ENCODE measurements at places on chromosomes 6 and 20. TPM values are rescaled to one million over a fixed set of nuclear protein-coding genes. Genes with fewer than 3 reads are reported as not detected.

DNA sequence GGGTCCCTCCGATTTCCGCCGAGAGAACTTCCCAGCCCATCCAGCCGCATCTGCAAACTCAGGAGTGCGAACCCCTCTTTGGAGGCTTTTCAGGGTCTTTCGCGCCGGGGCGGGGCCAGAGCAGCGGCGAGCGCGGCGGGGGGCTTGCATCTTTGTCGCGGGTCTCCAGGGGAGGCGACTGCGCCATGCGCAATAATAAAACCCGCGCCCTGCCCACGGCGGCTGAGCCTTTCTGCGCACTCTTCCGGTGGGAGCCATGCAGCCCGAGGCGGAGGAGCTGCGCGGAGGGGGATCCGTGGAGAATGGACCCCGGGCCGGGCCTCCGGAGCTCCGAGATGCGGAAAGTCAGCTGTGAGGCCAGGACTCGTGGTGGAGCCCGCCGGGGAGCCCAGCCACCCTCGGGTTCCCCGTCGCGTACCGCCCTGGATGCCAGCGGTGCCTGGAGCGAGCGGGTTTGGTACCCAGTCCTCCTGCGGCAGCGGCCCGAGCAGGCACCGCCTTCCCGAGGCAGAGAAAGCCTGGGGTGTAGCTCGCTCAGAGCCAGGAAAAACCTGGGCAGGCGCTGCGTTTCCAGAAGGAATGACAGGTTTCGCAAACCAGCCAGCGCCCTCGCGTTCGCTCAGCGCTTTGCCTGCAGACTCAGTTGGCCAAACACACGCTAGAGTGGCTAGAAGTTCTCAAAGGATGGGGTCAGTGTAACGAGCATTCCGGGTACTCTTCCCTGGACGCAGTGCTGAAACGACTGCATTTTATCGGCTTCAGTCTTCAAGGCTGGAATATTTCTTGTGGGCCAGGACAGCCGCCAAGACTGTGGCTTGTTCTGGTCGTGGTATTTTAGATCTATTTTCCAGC, 1.2 kb downstream of the AKAP12 start:
- peaks cover 16% of the 10 kb centered on the region for H3K27me3 ChIP-seq
- H3K27ac ChIP-seq: no peak overlapping the region
- no peaks in the 10 kb centered on the region for H3K4me1 ChIP-seq
- no peak overlapping the region for H3K4me3 ChIP-seq

GRCh38 chr6:84467296-84467695, 239.9 kb upstream of the CEP162 start:
- no peaks in the 10 kb centered on the region for H3K4me1 ChIP-seq
- H3K27ac ChIP-seq: no peak overlapping the region
- no peak for DNase-seq
- H3K27me3 ChIP-seq: no peaks in the 10 kb centered on the region
- no peak overlapping the region for H3K4me3 ChIP-seq
- H3K36me3 ChIP-seq: no peaks in the 10 kb centered on the region

- H3K27me3 ChIP-seq: no peaks in the 10 kb centered on the region
- no peaks in the 10 kb centered on the region for H3K36me3 ChIP-seq
- no peaks in the 10 kb centered on the region for H3K4me1 ChIP-seq
- H3K27ac ChIP-seq: no peak overlapping the region
- DNase-seq: no peak
- H3K4me3 ChIP-seq: no peak overlapping the region
Measured at GRCh38 chr6:140912686-140913085, 1220.0 kb upstream of the GJE1 start.

DNA sequence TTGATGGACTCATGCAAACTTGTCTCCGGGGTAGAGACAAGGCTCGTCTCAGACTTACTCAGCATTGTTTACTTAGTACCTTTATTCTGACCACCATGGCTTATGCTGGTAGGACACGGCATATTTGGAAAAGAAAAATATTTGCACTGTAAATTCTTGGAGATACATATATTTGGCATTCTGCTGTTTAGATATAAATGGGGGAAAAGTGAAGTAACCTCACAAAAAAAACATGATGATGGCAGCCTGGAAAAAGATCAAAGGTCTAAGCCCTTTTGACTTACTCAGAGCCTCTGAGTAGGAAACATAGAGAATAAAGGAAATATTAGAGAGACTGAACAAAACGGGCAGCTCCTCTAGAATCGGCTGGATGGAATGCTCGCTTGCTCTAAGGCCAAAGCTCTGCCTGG, 32.5 kb downstream of the PDE10A start:
- H3K36me3 ChIP-seq: no peaks in the 10 kb centered on the region

DNA sequence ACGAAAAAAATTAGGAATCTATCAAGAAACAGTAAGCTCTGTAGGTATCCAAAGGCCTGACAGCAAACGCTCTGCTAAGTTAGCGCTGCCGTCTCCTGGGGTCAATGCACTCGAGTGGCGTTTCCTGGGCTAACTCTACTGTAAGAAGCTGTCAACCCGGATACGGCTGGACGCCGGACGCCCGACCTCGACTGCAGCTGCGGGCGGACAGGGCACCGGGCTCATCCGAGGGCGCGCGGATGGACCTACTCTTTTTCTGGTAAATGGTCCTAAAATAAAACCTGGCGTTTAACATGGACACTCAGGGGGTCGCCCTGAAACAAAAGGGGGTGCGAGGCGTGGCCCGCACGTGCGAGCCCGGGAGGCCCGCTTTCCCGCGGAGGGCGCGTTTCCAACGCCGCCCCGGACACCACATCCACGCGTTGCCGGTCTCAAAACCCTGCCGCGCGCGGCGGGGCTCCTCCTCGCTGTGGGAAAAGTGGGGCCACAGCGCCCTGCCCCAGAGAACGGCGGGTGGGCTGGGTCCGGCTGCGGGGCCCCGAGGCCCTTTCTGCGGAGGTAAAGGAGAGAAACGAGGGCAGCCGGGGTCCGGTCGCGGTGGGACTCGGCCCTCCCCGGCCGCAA, 537 bp downstream of the TCP1 start:
- peak; percentile 34 for DNase-seq
- H3K36me3 ChIP-seq: peaks cover 46% of the 10 kb centered on the region
- peak overlapping the region; percentile 72 for H3K4me3 ChIP-seq
- H3K4me1 ChIP-seq: peaks cover 25% of the 10 kb centered on the region
- H3K27ac ChIP-seq: peak overlapping the region; percentile 90

- DNase-seq: no peak
- H3K4me1 ChIP-seq: peaks cover 8% of the 10 kb centered on the region
- H3K36me3 ChIP-seq: no peaks in the 10 kb centered on the region
Measured at GRCh38 chr6:116087437-116088027, 13.1 kb upstream of the NT5DC1 start.

- H3K27me3 ChIP-seq: no peaks in the 10 kb centered on the region
- no peak for DNase-seq
- H3K4me3 ChIP-seq: no peak overlapping the region
Measured at GRCh38 chr20:23340524-23340923, 10.1 kb upstream of the NXT1 start.

- H3K4me1 ChIP-seq: no peaks in the 10 kb centered on the region
- H3K27ac ChIP-seq: no peak overlapping the region
- H3K27me3 ChIP-seq: no peaks in the 10 kb centered on the region
- no peaks in the 10 kb centered on the region for H3K36me3 ChIP-seq
Measured at GRCh38 chr20:61861054-61861841, 204.4 kb downstream of the TAF4 start.

DNA sequence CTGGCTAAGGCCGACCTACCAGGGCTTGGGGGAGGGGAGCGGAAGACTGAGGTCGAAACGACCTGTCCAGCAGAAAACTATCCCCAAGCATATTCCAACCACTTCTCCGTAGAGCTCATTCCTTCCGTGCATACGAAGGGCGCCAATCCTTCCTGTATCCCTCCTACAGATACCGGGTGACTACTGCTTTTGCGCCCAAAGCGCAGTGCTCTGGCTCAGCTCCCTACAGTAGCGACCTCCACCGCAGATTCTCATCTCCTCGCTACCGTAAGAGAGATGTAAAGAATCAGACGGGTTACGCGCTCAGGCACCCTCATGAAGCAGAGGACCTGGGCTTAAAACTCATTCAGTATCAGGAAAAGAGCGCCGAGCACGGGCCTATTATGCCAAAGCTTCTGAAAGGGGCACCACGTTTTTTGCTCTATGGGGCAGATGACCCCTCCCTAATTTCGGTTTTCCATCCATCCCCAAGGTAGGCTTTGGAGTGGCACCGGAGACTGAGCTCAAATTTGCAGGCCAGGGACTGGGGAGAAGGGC, 563 bp upstream of the NNAT start:
- DNase-seq: no peak
- H3K36me3 ChIP-seq: peaks cover 10% of the 10 kb centered on the region
- peaks cover 26% of the 10 kb centered on the region for H3K4me1 ChIP-seq
- H3K27ac ChIP-seq: no peak overlapping the region
- H3K4me3 ChIP-seq: no peak overlapping the region

GRCh38 chr20:10530883-10531282, 95.8 kb downstream of the SLX4IP start:
- no peaks in the 10 kb centered on the region for H3K36me3 ChIP-seq
- no peak overlapping the region for H3K4me3 ChIP-seq
- DNase-seq: no peak
- no peaks in the 10 kb centered on the region for H3K27me3 ChIP-seq

DNA sequence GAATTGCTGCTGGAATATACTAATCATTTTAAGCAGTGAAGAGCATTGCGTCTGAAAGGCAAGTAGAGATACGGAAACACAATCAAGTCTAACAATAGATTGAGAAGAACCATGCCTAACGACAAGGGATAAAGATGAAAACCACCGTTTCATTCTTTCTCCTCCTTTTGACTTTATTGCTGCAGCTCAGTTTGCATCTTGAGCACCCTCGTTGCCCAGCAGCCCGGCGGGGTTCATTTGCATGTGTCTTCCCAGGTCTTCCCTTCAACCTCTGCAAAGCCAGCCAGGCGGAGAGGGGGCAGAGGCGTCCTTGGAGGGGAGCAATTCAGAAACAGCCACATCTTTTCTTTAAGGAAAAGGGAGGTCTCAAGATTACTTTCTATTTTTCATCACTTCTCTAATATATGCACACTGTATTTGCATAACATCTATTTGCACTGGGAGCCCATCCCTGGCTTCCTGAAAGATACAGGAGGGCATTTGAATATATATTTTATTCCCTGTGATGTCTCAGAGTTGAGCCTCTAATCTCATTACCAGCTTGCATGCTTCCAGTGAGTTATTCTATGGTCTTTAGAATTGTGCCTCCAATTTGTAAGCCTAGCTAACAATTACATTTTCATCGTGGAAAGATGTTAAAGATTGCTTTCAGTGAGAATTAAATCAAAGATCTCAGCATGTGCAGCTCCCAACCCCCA, 18.7 kb upstream of the PXDC1 start:
- no peak overlapping the region for H3K4me3 ChIP-seq
- no peak overlapping the region for H3K27ac ChIP-seq
- no peaks in the 10 kb centered on the region for H3K4me1 ChIP-seq
- no peaks in the 10 kb centered on the region for H3K36me3 ChIP-seq
- H3K27me3 ChIP-seq: no peaks in the 10 kb centered on the region

Gene BPIFB1
- not detected for total RNA-seq

Gene SMIM26
- 40.5 TPM for total RNA-seq

Gene AKAP12
- 0.07 TPM for total RNA-seq

Gene RUNX2
- 7.0 TPM for total RNA-seq

Gene FRS3
- 5.4 TPM for total RNA-seq

Gene B3GALT4
- 23.1 TPM for total RNA-seq

All from natural killer cell (primary cell).